ENCODE measurements at places on chromosomes 5 and 9. TPM values are rescaled to one million over a fixed set of nuclear protein-coding genes. Genes with fewer than 3 reads are reported as not detected.

DNA sequence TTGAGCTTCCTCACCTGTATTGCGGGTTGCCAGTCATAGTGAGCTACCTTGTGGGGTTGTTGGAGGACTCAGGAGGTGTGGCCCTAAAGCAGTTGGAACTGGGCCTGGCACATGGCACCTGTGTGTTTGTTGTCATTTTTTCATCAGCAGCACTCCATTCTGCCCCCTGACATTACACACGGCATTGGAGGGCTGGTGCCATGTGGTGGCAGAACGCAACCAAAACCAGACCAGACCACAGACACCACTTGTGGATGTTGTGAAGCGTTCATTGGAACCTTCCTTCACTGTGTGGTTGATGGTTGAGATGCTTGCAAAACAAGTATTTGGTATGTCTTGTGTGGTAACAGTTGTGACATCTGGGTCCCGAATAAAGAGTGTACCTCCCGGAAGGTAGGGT, 113.2 kb upstream of the ERCC6L2 start:
- no peak for DNase-seq

DNA sequence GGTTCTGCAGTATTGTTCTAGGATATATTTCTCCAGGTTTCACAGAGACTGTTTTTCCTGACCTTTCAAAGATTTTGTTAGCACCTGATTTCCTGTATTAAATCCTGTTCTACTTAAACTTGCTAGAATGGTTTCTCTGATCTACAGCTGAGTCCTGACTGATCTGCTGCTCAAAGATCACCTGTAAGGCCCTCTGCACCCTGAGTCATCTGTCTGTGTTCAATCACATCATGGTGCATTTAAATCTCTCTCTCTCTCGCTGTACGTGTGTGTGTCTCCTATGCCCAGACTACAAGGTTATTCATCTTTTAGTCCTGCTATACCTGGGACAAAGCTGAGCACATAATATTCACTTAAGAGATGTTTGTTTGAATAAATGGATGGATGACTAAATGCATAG, 13.3 kb upstream of the C5orf63 start:
- no peak for DNase-seq

DNA sequence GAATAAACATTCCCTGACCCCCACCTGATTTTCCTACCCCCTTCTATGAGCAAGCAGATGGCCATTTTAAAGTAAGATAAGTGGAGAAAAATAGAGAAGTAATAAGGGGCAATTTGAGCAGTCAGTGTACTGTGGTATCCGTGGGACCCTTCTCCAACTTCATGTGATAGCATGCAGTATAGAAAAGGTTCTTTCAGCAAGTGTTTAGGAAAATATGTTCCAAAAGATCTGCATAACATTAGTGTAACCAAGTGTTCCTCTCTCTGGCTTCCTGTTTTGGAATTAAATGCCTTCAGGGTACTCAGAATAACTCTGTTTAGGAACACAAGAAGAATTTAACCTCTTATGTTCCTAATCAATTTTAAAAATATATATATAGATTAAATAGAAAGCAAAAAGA, 134.9 kb downstream of the ATG10 start:
- no peak for DNase-seq

SPTLC1 gene
- total RNA-seq: 65.1 TPM

GRCh38 chr9:3435732-3436131, 90.1 kb downstream of the RFX3 start:
- no peak for DNase-seq

GPRIN1 gene
- 1.1 TPM for total RNA-seq

DNA sequence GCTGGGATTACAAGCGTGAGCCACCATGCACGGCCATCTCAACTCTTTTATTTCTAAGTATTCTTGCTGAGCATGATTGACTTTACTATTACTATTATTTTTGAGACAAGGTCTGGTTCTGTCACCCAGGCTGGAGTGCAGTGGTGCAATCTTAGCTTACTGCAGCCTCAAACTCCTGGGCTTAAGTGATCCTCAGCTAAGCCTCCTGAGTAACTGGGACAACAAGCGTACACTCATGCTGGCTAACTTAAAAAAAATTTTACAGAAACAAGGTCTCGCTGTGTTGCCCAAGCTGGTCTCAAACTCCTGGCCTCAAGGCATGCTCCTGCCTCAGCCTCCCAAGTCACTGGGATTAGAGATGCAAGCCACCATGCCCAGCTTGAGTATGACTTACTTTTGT, 443.7 kb downstream of the ARHGEF28 start:
- no peak for DNase-seq

DNA sequence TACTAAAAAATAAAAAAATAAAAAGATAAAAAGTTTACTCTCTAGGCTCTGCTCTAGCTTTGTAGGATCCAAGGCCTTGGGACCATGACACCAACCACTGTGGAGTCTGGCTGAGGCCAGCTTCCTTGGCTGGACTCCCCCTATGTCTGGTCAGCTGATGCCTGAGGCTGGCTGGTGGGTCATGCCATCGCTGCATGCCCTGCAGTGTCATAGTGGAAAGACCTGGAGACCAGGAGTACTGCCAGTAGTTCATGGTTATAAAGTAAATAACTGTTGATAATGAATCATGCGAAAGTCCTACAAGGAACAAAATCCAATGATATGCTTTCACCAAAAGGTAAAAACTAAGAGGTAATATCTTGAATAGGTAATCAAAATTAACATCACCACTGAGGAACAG, 43.2 kb downstream of the GARNL3 start:
- DNase-seq: peak; percentile 41

GRCh38 chr9:68731857-68732256, 26.8 kb downstream of the PIP5K1B start:
- DNase-seq: no peak

DNA sequence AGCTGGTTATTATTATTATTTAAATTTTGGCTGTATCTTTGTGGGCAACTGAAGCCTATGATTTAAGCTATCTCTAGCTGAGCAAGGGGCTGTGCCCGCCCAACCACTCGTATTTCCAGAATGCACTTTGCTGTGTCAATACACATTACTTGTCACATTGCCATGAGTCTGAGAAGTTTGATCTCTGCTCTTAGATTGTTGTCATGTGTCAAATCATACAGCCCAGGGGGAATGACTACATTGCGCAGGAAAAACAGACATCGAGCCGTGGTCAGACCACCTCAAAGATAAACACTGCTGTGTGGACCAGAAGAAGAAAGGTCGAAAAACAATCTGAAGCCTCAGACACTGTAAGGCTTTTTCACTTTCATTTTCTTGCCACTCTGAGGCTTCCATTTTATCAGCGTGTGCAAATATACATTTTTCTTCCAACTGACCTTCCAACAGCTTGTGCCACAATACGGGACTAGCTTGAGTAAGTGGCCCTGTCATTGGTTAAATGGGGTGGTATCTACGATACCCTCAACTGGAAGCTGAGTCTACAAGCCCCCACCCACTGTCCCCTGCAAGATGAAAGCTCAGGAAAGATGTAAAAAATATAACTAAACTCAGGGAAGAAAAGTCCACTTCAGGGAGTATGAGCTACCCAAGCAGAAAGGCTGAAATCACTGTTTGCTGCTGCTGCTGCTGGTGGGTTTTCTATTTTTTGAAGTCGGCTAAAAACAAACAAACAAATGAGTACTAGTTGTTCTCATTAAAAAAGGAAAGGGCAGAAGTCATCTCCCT, 603.0 kb downstream of the BNC2 start:
- no peak for DNase-seq

OR13C3 gene
- total RNA-seq: not detected

DNA sequence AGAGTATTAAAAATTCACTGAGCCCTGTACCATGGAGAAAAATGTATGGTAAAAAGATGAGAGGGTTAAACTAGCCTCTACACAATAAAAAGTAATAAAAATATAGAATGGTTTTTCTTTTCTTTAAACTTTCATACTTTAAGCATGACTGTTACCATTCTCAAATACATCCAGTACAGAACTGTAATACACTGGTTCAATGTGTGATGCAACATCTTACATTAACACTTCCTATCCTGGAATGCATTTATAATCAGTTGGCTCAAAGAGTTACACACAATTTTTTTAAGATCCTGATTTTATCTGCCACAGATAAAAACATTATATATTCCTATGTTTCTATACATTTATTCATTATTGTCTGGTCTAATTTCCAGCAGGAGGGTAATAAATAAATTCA, 4.7 kb downstream of the GNAQ start:
- no peak for DNase-seq

Data from mucosa of gallbladder (tissue), 1 donor.